ENCODE measurements at places on chromosomes 1 and 21.

DNA sequence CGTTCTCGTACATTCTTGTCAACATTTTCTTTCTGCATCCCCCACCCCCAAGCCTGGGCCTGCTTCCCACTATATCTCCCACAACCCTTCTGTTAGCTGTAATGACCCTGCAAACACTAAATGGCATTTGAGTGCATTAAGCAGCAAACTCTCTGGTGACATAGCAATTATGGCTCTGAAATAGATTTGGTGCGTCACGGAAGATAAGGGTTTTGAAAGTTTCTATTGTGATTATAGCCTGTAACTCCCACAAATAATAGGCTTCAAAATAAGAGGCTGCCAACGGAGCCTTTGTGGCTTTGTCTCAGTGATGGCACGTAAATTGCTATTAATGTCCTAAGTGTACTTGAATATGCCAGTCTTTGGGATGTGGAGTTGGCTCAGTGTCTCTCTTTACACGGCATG, 277.6 kb downstream of the PBX1 start:
- DNase-seq: no peak

- no peak for DNase-seq
Observed at GRCh38 chr1:78069784-78070183, 24.0 kb downstream of the GIPC2 start.

- no peak for DNase-seq
Observed at GRCh38 chr1:28313702-28314546, 14.9 kb upstream of the MED18 start.

GRCh38 chr1:228898582-228898992, 163.3 kb downstream of the RHOU start:
- no peak for DNase-seq

- peak; percentile 78 for DNase-seq
Observed at GRCh38 chr1:6268415-6268814, 7.5 kb upstream of the GPR153 start.

GRCh38 chr1:68907491-68907890, 410.6 kb upstream of the DEPDC1 start:
- no peak for DNase-seq

- no peak for DNase-seq
Observed at GRCh38 chr1:19262047-19262446, 10.4 kb downstream of the MRTO4 start.

DNA sequence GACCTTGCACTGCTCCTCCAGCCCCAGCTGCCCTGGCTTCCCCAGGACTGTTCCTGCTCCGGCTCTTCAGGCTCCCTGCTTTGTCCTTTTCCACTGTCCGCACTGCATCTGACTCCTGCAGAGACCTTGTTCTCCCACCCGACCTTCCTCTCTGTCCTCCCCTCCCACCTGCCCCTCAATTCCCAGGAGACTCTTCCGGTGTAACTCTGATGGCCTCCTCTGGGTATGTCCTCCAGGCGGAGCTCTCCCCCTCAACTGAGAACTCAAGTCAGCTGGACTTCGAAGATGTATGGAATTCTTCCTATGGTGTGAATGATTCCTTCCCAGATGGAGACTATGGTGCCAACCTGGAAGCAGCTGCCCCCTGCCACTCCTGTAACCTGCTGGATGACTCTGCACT, 550 bp downstream of the ACKR1 start:
- DNase-seq: peak; percentile 61

DNA sequence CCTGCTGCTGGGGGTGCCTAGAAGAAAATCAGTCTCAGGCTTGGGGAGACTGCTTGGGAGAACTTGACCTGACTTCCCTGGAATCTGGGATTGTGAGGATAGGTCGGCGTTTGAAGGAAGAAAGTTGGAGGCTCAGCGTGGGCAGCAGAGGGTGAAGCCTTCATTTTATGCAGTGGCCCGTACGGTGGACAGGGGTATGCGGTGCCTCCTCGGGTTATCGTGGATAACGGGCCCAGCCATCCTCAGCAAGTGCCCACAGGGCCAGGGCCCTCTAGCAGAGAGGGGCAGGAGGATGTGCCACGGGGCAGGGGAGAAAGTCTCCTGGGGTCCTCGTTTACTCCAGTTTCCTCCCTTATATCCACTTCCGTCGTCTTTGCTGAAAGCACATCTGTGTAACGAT, 34.0 kb downstream of the CHAF1B start:
- DNase-seq: no peak

All from GM23338 (cell line).